ENCODE measurements at places on chromosomes 12 and 14.

DNA sequence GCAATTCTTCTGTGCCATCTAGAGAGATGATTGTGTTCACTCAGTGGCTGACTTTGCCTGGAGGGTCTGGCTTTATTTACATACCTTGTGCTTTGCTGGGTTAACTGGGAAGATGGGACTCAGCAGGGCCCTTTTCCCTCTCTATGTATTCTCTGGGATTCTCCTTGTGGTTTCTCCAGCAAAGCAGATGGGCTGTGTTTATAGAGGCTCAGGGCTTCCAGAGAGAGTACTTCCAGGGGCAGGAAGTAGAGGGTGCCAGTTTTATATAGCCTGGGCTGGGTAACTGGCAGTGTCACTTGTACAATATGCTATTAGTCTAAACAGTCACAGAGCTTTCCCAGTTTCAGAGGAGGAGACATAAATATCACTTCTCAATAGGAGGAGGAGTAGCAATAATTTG is 509.9 kb downstream of the DIO2 start:
- DNase-seq: no peak

- DNase-seq: no peak
Observed at GRCh38 chr12:104387190-104387589, 69.6 kb upstream of the CHST11 start.

GRCh38 chr12:95074766-95075165 is 1.3 kb upstream of the NR2C1 start:
- DNase-seq: no peak

DNA sequence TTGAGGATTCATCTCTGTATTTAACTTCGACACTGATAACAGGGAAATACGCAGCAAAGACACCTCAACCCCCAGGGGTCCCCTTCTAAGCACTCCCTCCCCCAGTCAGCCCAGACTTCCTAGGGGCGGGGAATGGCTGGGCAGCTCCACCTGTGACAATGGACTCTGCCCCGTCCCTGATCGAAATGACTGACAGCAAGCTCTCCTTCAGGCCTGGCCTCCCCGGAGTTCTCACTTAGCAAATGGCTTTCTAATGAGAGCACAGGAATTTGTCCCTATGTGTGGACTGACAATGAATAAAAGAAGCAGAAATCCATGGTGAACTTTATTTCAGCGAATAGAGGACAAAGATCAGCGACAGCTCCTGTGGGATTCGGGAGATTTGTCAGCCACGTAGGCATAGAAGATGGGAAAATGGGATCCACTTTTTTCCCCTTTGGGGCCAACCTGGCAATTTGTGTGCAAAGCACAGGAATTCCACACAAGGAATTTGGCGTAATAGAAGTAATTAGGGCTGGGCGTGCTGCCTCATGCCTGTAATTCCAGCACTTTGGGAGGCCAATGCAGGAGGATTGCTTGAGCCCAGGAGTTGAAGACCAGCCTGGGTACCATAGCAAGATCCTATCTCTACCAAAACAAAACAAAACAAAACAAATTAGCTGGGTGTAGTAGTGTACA is 63.8 kb downstream of the TNFAIP2 start:
- no peak for DNase-seq

GRCh38 chr12:66240096-66240820 is 51.2 kb downstream of the IRAK3 start:
- no peak for DNase-seq

DNA sequence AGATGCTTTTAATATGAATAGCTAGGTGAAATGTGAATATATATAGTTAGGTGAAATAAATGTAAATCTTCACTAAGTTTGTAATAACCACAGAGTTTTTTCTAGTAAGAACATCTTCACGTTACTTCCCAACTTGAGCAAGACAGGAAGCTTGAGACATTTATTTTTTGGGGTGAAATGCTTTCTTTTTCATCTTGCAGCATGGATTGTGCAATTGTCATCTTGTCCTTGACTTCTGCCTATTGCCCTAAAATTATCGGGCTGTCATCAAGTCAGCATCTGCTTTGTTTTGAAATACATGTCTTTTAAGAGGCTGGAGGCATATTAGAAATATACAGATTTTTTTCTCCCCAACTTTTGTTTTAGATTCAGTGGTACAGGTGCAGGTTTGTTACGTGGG is 433.9 kb downstream of the PCNX1 start:
- DNase-seq: no peak

DNA sequence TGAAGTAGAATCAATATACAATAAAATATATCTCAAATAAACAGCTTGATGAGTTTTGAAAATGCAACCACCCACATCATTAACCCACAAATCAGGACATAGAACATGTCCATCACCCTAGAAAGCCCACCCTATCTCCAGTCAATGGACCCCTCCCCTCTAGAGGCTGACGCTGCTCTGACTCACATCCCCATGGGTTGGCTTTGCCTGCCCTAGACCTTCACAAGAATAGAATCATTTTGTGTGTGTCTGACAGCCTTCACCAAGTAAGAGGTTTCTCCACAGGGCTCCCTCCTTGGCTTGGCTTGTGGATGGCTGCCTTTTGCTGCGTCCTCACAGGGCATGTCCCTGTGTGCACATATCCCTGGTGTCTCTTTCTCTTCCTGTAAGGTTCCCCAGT is 250.2 kb upstream of the RTL1 start:
- DNase-seq: no peak

DNA sequence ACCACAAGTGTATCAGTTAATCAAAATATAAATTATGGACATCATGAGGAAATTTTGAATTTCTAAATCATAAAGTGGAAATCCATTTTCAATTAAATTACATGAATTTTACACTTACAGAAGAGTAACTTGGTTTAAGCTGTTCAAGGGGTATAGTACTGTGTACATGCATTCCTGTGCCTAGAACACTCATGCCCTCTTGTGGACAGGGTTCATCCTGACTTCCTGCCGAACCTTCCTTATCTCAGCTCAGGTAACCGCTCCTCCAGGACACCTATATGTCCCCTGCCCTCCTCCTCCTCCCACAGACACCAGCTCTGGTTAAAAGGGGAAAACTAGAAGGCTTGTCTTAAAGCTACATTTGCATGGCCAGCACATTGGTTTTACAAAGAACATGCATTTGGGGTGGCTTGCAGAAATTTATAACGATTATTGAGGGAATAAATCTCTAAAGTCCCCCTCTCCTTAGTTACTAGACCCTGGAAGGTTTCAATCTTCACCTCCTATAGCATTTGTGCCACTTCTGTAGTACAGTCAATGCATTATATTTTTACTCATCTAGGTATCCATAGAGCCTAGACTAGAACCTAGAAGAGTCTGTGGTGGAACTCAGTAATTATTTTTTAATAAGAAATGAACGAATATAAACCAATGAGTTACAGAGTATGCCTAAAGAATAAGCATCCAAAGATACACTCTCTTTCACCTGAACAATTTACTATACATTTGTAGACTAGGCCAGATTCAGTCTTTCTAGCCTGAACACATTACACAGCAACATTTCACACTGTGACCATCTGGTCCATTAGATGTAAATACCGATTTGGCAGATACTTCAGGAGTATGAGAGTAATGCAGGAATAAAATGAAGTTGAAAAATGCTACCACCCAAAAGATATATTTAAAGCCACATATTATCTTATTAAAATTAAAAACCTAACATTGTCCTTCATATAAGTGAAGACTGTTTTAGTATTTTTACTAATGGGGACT is 345.6 kb downstream of the PAWR start:
- DNase-seq: no peak

- DNase-seq: no peak
Observed at GRCh38 chr12:22792138-22792537, 167.2 kb downstream of the ETNK1 start.

GRCh38 chr14:104872469-104873341 is 7.6 kb downstream of the CEP170B start:
- no peak for DNase-seq

DNA sequence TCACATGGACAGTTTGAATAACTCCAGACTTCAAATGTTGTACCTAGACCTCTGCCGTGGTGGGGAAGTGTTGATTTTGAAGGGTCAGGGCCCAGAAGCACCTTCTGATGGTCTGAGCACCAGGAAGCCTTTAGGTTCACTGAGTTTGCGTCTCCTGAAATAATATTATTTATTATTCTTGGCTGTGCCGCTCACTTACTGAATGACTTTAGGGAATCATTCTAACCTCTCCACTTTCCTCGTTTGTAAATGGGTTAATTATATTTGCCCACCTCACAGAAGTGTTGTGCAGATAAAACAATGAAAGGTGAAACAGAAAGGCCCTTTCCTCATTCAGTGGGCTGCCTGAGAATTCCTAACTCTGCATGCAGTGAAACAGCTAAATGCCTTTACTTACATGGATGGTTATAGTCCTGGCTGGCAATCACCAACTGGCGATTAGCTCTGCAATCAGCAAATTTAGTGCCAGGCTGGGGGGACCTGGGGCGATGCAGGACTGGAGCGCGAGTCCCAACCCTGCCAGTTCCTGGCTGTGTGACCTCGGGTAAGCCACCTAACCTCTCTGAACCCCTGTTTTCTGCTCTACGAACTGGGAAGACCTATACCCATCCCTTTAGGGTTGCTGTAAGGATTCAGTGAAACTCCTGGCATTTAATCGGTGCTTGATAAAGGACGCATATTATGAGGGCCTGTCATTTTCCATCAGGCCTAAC is 57.5 kb downstream of the MAP1LC3B2 start:
- no peak for DNase-seq

DNA sequence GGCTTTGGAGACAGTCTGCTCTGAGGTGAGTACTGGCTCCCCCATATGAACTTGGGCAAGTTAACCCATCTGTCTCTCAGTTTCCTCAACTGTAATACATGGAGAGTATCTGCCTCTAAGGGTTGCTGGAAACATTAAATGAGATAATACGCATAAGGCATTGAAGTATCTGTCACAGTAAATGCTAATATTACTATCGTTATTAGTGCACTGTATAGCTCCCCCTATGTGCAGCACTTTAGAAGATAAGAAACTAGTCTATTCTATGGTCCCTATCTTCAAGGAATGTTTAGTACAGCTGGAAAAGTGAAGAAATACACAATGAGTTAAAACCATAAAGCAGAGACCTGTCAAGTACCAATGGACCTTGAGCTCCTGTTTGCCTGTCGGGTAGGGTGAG is 51.7 kb upstream of the CFL2 start:
- DNase-seq: no peak

- DNase-seq: peak; percentile 96
Observed at GRCh38 chr14:55448141-55448614, 7.8 kb upstream of the TBPL2 start.

GRCh38 chr14:102900631-102901571 is 21.6 kb upstream of the AMN start:
- no peak for DNase-seq

- DNase-seq: no peak
Observed at GRCh38 chr12:95003921-95004272, 400 bp upstream of the NDUFA12 start.

DNA sequence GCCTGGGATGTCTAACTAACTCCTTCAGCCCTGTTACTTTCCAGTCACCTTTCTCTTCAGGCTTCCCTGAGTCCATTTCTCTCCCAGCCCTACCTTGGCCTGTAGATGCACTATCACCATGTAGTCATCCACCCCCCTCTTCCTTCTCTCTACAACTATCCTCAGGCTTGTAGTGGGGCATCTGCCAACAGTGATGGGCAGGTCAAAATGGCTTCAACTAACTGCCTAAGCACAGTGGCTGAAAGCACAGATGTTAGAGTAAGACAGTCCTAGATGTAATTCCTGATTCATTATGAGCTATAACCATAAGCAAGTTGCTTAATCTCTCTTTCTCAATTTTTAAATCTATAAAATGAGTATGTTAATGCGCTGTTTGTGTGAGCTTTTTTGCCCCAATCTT is 133.6 kb upstream of the NAV3 start:
- DNase-seq: no peak

DNA sequence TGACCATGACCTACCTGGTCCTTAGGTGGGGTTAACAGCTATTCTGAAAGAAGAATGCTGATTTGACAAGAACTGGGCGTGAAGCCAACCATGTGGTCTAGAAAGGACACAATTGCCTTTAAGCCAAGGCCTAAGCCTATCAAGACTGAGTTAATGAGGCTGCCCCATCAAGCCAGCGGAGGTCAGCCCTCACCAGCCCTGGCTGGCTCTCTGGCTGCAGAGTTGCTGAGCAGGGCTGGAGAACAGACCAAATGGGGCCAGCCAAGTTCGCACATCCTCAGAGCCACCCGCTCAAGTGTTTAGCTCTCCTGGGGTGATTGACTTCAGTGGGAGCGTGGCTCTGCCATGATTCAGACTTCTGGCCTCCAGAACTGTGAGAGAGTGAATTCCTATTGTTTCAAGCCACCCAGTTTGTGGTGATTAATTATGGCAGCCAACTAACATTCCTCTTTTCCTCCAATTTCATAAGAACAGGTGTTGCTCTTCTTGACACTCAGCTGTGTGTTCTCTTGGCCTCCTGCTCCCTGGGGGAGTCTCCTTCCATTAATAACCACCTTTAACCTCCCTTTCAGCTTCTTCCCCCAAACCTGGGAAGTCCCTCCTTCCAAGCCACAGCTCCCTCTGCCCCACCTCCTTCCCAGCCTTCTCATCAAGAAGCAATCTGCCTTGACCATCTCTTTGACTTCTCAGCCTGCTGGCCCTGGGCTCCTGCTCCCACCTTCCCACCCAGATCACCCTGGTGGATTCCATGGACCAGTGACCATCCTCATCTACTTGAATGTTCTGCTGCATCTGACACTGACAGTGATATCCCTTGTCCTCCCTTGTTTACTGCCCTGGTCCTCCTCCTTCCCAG is 5.3 kb upstream of the SERPINA5 start:
- DNase-seq: no peak

GRCh38 chr14:55701638-55702037 is 121.6 kb downstream of the KTN1 start:
- DNase-seq: peak; percentile 40

- peak; percentile 86 for DNase-seq
Observed at GRCh38 chr12:113727651-113728061, 238.5 kb downstream of the RBM19 start.

GRCh38 chr12:130761537-130762318 is 45.6 kb upstream of the RIMBP2 start:
- no peak for DNase-seq

DNA sequence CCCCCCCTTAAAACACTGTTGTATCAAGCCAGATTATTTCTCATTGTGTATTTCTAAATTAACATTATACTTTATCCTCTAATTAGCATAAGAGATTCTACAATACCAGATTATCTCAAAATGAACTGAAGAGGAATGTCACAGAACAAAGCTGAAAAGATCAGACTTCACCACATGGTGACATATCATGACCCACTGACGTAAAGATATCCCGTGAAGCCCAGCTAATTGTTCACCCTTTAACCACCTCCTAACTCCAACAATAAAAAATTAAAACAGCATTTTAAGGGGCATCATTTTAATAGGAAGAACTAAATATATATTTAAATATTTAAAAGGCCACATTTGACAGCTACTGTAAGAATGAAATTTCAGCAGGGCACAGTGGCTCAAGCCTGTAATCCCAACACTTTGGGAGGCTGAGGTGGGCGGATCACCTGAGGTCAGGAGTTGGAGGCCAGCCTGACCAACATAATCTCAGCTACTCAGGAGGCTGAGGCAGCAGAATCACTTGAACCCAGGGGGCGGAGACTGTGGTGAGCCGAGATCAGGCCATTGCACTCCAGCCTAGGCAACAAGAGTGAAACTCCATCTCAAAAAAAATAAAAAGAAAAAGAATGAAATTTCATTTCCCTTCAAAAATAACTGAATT is 29.0 kb downstream of the CDK17 start:
- no peak for DNase-seq
